ENCODE measurements at places on chromosomes 3 and 15.
A peak's percentile ranks its signal among the peaks of the same experiment; 100 is the strongest.

GRCh38 chr3:152460936-152461335 lies 192.2 kb downstream of the MBNL1 start:
- no peak for DNase-seq

- no peak for DNase-seq
Observed at GRCh38 chr3:126908752-126909275, 74.1 kb upstream of the PLXNA1 start.

GRCh38 chr3:162610261-162610660 lies 1113.7 kb downstream of the OTOL1 start:
- DNase-seq, result no peak

GRCh38 chr15:96242761-96243160 lies 87.7 kb upstream of the NR2F2 start:
- no peak for DNase-seq

DNA sequence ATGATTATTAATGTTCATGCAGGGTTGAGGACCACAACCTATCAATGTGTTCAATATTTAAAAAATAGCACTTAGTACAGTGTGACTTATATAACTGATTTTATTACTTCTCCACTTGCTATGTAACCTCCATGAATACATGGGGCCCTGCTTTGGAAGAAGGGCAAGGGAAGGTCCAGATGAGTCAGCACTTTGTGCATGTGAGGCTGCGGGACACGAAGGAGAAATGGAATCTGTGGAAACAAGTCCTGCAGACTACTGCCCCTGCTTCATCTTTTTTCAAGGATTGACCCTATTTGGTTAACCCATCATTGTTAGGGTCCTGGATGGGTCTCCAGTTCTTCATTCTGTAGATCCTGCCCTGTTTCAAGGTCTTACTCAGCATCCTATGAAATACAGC lies 1.6 kb downstream of the NXPE3 start:
- peak; percentile 59 for DNase-seq

DNA sequence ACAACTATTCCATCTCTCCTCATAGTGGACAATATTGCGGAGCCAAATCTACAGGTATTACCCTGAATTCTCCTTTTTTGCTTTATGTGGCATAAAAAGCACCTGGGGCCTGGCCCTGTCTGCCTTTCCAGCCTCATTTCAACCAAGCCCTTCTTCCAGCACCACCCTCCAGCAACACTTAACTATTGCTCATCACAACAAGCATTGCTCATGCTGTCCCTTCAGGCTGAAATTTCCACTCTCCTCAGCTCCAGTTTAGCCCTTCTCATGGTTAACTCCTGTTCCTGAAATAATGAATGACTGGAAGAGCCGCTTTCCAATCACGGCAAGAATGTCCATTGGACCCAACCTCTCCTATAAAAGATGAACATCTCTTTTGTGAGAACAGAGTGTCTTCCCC lies 107.4 kb downstream of the P2RY1 start:
- no peak for DNase-seq

DNA sequence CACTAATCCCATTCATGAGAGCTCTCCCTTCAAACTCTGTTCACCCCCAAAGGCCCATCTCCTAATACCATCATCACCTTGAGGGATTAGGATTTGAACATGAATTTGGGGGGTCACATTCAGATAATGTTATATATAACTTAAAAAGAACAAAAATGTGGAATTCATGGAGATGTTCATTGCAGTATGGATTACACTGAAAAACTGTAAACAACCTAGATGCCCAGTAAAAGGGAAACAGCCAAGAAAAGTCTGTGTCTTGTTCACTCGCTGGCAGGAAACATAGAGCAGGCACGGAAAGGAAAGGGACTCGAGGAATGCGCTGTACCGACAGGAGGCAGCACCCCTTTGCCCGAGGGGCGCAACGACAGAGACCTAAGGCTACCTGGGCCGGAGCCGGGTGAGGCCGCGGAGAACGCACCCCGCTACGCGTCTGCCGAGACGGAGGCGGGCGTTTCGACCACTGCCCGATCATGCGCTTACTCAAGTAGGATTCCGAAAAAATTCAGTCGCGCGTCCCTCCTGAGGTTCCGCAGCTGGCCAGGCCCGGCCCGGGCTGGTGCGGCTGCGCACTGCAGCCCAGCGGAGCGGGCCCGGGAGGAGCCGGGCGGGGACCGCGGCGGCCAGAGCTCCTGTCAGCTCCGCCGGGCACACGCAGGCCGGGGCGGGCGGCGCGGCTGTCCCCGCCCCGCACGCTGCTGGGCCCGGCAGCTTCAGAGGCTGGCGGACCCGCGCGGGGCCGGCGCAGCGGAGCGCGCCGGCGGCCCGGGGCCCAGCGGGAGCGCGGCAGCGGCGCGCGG lies 862 bp upstream of the MAN2A2 start:
- DNase-seq, result peak; percentile 97

DNA sequence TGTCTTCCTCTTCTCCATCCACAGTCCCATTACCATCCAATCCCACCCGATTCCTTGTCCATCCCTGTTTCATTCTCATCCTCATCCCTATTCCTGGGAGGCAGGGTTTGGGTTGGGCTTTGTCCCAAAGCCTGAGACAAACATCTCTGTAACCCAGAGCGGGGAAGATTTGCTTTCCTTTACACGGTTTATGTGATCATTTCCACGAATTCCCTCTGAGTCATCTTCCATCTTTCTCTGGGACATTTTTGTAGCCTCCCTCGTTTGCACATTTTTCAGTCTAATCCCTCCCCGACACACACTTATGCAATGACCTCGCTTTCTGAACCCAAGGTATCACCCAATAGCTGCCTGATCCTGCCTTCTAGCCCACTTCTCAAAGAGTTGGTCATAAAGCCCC lies 22.8 kb downstream of the DUOX2 start:
- DNase-seq, result no peak

DNA sequence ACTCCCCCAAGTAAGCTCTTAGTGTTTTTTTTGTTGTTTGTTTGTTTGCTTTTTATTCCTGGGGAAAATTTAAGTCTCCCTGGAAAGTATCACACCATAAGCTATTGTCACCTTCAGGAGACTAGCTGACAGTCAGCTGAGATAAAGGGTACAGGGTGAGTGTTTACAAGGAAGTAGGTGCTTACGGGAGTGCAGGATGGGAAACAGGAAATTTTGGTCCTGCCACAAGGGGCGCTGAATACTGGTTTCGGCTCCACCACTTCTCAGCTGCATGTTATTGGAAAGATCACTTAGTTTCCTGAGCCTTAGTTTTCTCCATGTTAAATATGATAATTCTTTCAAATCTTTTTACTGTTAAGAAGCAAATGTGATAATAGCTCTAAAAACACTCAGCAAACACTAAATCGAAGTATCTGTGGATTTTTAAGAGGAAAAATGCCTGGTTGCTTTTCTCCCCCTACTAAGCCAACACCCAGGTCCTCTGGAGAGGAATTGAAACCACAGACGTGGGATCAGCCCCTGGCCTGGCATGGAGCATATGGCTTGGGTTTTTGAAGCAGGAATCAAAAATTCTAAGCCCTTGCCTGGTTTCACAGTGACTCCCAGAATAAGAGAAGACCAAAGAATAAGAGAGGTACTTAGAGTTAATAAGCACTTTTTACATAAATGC lies 90.7 kb downstream of the SCN11A start:
- DNase-seq, result peak; percentile 70

DNA sequence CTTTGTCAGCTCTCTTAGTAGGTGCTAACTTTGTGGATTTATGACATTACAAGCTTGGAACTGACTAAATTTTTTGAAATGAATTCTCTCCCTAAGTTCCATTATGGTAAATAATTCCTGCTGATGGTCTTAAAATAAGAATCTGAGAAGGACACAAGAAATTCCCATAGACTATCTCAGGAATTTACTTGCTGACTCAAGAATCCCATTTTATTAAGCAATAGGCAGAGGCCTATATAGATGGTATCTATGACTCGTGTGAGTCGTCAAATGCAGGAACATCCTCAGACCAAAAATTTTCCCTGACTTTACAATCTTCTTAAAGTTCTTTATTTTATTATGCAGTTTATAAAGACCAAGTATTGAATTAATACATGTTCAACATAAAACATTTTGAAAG lies 30.7 kb upstream of the CBLB start:
- no peak for DNase-seq

DNA sequence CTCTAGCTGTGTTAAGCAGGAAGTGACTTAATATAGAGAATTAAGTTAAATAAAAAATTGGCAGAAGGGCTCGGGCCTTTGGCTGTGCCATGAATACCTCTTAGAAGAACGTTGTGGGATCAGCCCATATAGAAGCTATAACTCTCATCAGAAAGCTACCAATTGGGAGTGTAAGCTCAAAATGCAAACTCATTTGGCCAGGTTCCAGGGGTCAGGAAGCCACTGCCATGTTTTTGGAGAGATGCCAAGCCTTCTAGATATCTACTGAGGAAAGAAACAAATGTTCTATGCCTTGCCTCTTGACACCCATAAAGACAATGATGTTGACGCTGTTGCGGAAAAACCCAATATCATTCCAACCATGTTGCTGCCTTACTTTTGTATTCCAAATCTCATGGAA lies 475.2 kb upstream of the TGFBR2 start:
- DNase-seq, result no peak

- DNase-seq, result peak; percentile 61
Observed at GRCh38 chr3:57983734-57984518, 24.3 kb upstream of the FLNB start.

- DNase-seq, result peak; percentile 55
Observed at GRCh38 chr3:99952306-99952705, 134.6 kb downstream of the CMSS1 start.

DNA sequence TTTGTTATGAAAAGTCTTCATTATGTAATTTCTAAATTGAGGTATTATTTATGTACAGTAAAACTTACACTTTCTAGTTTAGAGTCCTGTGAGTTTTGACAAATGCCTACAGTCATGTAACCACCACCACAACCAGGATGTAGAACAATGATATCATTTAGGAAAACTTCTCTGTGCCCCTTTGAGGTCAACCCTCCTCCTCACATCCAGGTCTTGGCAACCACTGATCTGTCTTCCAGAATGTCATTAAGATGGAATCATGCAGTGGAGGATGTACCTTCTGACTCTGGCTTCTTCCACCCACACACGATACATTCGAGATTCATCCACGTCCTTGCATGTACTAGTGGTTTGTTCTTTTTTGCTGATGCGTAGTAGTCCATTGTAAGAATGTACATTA lies 23.2 kb downstream of the MINAR1 start:
- DNase-seq, result peak; percentile 69

GRCh38 chr3:177478170-177478867 lies 281.0 kb upstream of the TBL1XR1 start:
- peak; percentile 76 for DNase-seq

DNA sequence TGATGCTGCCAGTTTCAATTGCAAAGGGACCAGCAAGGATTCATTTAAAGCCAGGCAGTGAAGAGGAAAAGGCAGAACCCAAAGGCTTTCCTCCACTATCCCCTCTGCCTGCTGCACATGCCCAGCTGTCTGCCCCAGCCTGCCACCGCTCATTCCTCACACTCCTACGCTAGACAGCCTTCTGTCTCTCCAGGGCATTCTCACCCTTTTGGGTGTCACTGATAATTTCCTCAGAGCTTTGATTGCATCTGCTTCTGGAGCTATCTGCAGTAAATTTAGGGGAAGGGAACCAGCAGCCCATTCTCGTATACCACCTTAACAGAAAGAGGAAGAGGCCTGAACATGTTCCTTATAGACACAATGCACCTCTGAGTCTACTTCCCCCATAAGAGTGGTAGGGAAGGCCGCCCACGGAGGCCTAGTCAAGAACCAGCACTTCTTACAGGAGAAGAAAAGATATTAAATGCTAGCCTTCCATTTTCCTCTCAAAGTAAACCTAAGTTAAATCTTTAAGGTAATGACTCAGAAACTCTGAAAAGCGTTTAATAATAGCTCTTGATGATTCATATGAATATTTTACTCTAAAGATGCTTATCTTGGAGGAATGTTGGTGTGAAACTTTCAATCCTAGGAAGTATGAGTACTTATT lies 20.9 kb downstream of the NUDT16 start:
- DNase-seq, result no peak

GRCh38 chr3:40631341-40631995 lies 106.7 kb downstream of the ZNF621 start:
- DNase-seq, result no peak

DNA sequence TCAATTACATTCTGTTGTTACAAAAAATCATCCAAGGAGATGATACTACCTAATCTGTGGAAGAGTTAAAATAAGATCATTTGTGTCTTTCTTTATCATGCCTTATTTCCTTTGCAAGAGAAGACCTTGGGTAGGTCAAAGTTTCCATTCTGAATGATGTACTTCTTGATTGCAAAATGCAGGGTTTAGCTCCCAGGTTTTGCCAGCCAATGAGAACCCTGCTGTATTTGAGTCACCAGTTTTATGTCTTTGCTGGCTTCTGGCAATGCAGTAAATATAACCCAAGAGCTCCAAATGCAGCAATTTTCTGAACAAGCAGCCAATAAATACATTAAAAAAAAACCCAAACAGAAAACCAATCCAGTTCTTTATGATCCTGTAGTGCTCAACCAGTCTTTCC lies 204.9 kb downstream of the CADPS start:
- no peak for DNase-seq

DNA sequence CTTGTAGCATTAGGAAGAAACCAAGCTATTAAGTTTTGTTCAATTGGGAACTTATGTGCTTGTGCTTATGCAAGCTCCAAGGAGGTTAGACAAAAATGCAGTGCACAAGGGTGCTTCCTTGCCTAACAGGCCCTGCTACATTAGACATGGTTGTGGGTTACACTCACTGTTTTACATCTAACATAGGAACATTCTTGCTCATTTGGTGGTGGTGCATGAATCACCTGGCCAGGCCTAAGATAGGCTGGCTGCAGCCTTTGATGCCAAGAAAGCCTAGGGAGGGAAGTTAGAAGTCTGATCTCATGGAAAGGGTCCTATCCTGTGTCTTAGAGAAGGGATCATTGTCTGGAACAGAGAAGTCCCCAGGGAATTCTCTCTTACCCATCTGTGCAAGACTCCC lies 43.5 kb downstream of the CA12 start:
- DNase-seq, result no peak

- no peak for DNase-seq
Observed at GRCh38 chr3:9151240-9151639, 98.2 kb downstream of the SRGAP3 start.

- DNase-seq, result no peak
Observed at GRCh38 chr3:61680617-61681016, 119.2 kb downstream of the PTPRG start.

GRCh38 chr15:75335313-75335704 lies 554 bp upstream of the COMMD4 start:
- no peak for DNase-seq

GRCh38 chr3:8301977-8302735 lies 199.5 kb upstream of the LMCD1 start:
- DNase-seq, result peak; percentile 50

- DNase-seq, result no peak
Observed at GRCh38 chr3:107985496-107985895, 105.3 kb downstream of the CD47 start.

- no peak for DNase-seq
Observed at GRCh38 chr15:48559285-48559684, 86.2 kb downstream of the FBN1 start.

DNA sequence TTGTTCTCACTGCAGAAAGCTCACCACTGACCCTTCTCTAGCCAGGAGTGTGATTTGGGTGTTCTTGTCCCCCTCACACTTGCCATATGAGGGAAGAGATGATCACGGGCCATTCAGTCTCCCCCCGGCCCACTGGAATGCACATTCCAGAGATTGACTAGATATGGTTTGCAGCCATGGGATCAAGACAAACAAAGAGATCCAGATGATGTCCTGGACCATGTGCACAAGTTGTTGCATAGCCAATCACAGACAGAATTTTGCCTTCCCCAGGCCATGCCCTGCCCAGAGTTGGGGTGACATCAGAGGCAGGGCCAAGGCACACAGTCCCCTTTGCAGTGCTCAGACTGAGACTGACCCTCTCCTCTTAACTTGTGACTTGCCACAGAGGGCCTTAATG lies 14.8 kb downstream of the MUC13 start:
- DNase-seq, result no peak

- peak; percentile 41 for DNase-seq
Observed at GRCh38 chr3:88957711-88958439, 149.5 kb upstream of the EPHA3 start.
